ENCODE measurements at places on chromosomes 2 and 18.

DNA sequence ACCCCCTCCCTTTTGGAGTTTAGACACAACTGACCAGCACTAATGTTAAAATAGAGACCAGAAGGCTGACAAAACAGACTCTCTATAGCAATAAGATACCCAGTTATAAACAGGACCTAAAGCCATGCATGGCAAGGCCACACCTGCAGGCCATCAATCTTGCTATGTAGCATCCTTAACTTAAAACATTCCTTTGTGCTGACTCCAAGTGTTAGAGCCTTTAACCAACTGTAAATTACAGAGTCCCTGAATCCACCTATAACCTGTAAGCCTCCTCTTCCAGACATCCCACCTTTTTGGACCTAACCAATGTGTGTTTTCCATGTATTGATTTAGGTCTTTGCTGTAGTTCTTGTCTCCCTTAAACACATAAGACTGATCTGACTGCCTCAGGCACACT is 17.9 kb downstream of the ANKMY1 start:
- no peak for DNase-seq

GRCh38 chr2:151299920-151300539 is 10.6 kb upstream of the NMI start:
- DNase-seq, result no peak

GRCh38 chr2:140085674-140086073 is 1305.5 kb upstream of the NXPH2 start:
- DNase-seq, result no peak

DNA sequence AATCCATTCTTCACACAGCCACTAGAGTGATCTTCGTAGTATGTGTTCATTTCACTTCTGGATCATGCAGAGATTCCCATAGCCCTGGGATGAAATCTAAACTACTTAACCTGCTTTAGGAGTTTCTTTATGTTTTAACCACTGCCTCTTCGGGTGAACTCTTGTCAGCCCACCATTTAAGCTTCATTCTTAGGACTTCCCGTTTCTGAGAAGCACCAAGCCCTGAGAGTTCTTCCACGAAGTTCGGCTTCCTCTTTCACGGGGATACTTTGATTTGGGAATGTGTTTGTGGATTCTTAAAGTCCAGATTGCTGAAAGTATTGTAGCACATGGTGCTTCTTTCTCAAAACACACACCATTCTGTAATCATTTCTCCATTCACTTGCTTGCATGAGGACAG is 205.0 kb downstream of the UBE2E3 start:
- no peak for DNase-seq

DNA sequence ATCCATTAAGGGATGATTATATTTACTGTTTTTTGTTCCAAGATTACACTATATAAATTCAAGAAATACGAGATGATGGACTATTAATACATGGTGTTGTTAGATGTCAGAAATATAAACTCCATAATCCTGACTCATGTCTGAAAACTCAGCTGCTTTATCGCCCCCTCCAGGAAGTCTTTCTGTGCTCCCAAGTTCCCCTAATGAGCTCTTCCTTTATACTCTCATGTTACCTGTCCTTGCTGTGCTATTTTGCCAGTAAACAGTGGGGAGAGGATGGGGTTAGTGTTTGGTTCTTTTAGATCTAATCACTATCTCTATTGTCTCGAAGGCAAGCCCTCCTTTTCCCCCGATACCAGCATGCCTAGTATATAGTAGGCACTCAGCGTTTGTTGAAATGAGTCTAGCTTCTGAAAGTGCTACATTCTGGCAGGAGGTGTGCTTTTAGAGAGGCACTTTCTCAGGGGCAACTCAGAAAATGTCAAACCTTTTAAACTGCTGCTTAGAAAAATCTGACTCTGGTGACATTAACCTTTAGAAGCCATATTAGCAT is 21.4 kb upstream of the BARD1 start:
- DNase-seq, result no peak

DNA sequence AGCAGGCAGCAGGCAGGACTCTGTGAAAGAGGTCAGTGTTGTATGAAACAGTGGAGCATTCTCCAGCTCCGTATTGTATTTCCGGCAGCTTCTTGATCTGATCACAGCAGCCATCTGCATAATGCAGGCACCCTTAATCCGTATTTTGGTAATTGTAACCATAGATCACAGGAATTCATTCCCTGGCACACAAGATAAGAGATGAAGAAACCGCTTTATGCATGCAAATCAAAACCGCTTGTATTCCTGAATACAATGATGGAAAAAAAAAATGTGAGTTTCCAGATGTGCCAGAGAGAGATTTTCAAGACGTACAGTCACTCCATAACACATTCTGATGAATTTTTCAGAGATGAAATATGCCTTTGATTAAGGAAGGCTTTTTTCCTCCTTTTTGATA is 221.3 kb downstream of the ACKR3 start:
- no peak for DNase-seq

DNA sequence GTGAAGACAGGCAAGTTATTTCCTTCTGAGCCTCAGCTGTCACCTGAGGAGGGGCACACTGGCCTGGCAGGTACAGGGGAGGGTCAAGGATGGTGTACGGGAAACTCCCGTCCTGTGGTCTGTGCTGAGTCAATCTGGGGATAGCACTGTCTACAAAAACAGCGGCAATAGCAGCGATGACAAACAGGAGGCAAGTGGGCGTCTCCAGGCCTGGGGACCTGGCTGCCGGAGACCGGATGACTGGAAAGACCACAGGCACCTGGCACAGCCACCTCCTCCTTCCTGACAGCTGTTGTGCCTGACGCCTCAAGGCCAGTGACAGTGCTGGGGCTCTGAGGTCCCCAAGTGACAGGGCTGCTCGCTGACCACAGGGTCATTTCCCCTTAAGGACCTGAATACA is 202.1 kb upstream of the HS6ST1 start:
- DNase-seq, result no peak

GRCh38 chr2:150042500-150043171 is 444.8 kb downstream of the RND3 start:
- no peak for DNase-seq

- DNase-seq, result no peak
Measured at GRCh38 chr18:75128051-75128605, 80.8 kb downstream of the PTGR3 start.

DNA sequence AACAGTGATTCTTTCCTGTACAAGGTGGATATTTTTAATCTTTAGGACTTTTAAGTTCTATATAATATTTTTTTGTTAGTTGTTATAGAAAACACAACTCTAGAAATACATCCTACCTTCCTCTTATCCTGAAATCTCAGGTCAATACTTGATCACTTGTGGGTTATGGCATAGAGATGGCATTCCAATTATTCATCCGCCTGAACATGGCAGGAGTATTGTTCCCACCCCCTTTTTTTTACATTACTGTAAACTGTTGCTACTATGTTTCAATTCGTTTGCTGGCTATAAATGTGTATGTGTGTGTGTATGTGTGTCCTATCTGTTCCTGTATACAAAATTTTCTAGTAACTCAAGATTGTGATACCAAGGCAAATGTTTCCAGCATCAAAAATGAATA is 43.3 kb upstream of the FN1 start:
- DNase-seq, result no peak

DNA sequence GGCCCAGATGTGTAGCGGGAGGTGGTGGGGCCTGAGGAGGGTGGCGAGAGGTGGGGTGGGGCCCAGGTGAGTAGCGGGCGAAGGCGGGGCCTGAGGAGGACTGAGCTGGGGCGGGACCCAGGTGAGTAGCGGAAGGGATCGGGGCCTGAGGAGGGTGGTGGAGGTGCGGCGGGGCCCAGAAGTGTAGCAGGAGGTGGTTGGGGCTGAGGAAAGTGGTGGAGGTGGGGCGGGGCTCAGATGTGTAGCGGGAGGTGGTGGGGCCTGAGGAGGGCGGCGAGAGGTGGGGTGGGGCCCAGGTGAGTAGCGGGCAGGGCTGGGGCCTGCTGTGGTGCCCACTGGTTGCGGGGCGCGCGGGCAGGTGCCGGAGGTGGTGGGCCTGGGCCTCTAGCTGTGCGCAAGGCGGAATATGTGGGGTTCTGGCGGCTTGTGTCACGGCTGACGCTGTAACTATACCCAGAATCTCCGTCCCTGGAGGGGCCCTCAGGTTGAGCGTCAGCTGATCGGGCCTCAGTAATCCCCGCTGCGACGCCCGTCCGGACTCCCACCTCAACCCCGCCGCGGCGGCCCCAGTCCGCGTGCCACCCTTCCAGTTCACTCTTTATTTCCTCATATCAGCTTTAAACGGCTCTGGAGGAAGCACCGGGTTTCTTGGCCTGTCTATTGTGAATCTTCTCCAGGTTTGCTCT is 866 bp upstream of the SF3B6 start:
- no peak for DNase-seq

DNA sequence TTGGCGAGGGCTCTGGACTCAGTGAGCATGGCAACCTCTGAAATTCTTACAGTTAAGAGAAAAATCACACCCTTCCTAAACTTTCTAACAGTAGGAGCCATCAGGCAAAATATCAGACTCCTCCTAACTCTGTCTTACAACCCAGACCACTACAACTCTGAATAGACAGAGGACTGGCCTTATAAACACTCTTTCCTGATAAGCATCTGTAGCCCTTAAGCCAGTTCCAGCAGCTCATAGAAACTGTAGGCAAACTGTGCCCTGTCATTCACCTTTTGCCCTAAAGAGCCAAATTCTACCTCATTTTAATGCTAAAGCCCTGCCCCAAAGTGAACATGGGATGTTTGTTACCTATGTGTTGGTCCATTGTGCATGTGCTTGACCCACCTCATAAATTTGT is 304.8 kb downstream of the ALK start:
- DNase-seq, result no peak

GRCh38 chr2:224884188-224884587 is 158.1 kb downstream of the DOCK10 start:
- DNase-seq, result no peak

- DNase-seq, result no peak
Measured at GRCh38 chr2:3481736-3482362, 37.5 kb downstream of the ADI1 start.

GRCh38 chr18:13545514-13545913 is 180.8 kb downstream of the FAM210A start:
- DNase-seq, result no peak

DNA sequence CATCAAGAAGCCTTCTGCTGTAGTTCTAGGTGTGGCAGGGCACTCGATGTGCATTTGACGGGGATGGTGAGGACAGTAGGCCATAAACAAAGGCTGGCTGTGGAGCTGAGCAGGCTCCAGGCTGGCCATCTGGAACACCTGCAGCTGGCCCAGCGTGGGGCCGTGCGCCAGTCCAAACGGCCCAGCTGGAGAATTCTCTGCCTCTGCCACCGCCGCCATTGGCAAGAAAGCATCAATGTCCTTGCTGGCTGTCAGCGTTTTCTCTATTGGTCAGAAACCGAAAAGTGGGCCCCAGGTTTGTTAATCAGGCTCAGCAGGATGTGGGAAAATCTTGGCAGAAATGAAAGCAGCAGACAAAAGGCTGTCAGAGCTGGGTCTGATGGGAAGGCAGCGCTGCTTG is 24.0 kb upstream of the CTIF start:
- DNase-seq, result no peak

Data from activated T-cell treated with anti-CD3 and anti-CD28 coated beads for 24 hours (primary cell).